ENCODE measurements at places on chromosomes 12 and 14.

GRCh38 chr14:25108959-25109358, 59.0 kb upstream of the STXBP6 start:
- DNase-seq: peak; percentile 47

- DNase-seq: no peak
Observed at GRCh38 chr14:23069413-23069806, 12.1 kb upstream of the CDH24 start.

DNA sequence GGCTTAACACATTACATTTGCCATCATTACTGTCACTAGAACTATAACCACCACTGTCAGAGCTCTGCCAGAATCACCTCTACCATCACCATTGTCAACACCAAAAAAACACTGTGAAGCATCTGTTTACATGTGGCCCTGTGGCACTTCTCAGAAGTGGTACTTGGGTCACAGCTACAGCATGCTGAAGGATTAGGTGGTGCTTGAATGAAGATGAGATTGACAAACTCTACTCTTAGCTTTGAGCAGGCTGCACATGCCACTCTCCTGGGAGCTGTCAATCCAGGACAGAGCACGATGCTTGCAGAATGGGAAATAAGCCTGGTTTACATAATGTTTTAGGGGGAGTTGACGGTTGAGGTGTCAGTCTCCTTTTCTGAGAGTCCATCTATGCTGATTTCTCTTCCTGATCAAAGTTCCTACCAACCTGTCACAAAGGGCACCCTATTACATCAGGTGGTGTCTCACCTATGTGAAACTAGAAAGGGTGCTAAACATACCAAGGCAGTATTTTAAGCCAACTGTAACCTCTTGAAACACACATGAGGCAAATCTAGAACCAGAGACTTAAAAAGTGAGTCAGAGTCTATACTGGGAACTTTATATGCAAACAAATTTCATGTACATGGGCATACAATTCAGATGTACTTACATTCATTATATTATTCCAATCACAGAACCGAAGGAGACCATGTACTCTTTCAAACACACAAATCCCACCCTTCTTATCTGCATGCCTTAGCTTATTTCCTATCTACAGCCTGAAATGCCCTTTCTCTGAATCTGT, 258.7 kb downstream of the EMP1 start:
- peak; percentile 92 for DNase-seq

GRCh38 chr12:56803750-56804149, 40.6 kb downstream of the HSD17B6 start:
- DNase-seq: no peak

DNA sequence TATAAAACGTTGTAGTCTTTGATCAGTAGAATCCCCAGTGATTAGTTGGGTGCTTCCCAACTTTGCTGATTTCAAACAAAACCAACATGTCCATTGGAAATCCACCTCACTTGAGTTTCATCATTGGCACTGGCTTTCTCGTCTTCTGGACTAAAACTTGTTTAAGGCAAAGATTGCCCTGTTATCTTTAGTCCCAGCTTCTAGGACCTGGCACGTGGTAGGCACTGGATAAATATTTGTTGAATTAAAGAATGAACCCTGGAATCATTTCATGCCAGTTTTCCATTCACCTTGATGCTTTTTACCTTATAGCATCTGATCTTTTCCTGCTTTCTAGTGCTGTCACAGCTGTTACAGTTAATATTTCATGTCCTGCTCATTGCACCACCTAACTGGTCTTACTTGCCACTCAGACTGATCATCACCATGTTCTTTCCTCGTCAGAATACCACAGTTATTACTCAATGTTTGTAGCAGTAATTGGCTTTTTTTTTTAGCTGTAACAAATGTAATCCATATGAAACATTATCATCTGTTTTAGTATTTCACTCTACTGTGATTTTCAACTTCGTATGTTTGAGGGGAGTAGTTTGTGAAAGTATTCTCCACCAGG, 7.3 kb upstream of the C12orf50 start:
- no peak for DNase-seq

- no peak for DNase-seq
Observed at GRCh38 chr14:102565959-102566358, 26.5 kb upstream of the RCOR1 start.

- DNase-seq: no peak
Observed at GRCh38 chr12:116161588-116161987, 115.9 kb downstream of the MED13L start.

GRCh38 chr14:38202444-38203191, 5.1 kb upstream of the SSTR1 start:
- DNase-seq: no peak

GRCh38 chr14:101600891-101601605, 39.8 kb downstream of the DIO3 start:
- DNase-seq: no peak

DNA sequence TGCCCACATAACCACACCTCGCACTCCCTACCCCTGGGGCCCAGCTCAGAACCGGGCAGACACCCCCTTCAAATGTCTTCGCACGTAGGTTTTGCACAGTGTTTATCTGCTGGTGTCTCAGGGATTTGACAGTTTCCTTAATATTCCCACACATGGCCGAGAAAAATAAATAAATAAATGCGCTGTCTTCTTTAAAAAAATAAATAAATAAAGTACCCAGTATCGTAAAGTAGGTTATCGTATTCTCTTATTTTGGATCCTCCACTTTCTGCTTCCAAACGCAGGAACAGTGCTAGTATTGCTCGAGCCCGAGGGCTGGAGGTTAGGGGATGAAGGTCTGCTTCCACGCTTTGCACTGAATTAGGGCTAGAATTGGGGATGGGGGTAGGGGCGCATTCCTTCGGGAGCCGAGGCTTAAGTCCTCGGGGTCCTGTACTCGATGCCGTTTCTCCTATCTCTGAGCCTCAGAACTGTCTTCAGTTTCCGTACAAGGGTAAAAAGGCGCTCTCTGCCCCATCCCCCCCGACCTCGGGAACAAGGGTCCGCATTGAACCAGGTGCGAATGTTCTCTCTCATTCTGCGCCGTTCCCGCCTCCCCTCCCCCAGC, 710 bp upstream of the FOS start:
- no peak for DNase-seq

DNA sequence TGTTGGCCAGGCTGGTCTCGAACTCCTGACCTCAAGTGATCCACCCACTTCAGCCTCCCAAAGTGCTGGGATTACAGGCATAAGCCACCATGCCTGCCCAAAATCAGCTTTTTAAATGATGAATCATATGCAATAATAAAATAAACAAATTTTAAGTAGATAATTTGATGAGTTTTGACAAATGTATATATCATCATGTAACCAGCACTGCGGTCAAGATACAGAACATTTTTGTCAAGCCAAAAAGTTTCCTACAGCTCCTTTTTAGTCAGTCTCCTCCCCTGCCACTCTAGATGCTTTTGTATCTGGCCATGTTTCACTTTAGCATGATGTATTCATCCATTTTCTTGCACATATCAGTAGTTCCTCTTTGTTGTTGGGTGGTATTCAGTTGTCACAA, 17.2 kb downstream of the FRMD6 start:
- no peak for DNase-seq

DNA sequence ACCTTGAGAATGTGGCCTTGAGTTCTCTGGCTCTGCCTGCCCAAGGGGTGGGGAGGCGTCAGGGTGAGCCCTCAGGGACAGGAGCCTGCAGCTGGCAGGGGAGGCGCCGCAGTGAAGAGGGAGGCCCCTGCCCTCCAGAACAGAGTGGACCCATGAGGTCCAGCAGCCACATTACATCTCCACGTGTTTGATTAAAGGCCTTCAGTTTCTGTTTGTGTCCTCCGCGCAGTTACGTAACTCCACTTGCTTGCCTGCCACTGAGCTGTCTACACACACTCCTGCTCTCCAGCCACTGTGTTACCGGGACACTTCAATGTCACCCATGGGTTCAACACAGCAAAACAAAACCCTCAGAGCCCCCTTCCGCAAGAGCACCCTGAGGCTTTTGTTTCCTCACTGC, 70.4 kb downstream of the CHGA start:
- DNase-seq: no peak

Data from NCI-H1417 (cell line).